ENCODE measurements at places on chromosomes 12 and 14. TPM values are rescaled to one million over a fixed set of nuclear protein-coding genes. Genes with fewer than 3 reads are reported as not detected.

TAS2R42 gene
- not detected for total RNA-seq

CBLN3 gene
- 1.0 TPM for total RNA-seq

DNA sequence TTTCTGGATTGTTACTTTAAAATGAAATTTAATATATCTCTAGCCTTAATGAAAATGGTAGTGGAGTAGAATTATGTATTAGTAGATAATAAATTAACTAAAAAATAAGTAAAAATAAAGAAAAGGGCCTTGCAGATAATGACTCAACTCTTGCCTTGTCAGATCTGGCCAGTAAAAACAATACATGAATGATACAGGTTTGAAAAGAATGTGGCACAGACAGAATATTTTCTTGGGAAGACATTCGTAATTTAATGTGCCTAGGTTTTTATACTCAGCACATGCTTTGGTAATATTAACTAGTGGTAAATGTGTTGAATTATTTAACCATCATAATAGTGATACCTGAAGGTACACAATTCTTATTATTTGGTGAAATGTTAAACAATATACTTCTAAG, 28.3 kb downstream of the ATF7IP start:
- H3K4me3 ChIP-seq: no peak overlapping the region
- H3K4me1 ChIP-seq: peaks cover 79% of the 10 kb centered on the region
- no peak for DNase-seq
- H3K27me3 ChIP-seq: no peaks in the 10 kb centered on the region
- H3K27ac ChIP-seq: no peak overlapping the region
- H3K36me3 ChIP-seq: peaks cover 26% of the 10 kb centered on the region

- DNase-seq: no peak
- peaks cover 4% of the 10 kb centered on the region for H3K36me3 ChIP-seq
- H3K4me1 ChIP-seq: peaks cover 8% of the 10 kb centered on the region
- no peak overlapping the region for H3K4me3 ChIP-seq
- no peaks in the 10 kb centered on the region for H3K27me3 ChIP-seq
Observed at GRCh38 chr14:35398071-35398584, 6.4 kb downstream of the NFKBIA start.

PRR4 gene
- 3.3 TPM for total RNA-seq

Measured in neural crest cell (in vitro differentiated cells).